Activated T-helper 1 cell treated with Interleukin-2 at 50 U/mL for 16 hours (primary cell): ENCODE measurements at places on chromosomes 3 and 15.

GRCh38 chr3:40679290-40679689, 154.5 kb downstream of the ZNF621 start:
- no peak for DNase-seq

GRCh38 chr15:45729141-45729540, 94.3 kb downstream of the SQOR start:
- DNase-seq = no peak

DNA sequence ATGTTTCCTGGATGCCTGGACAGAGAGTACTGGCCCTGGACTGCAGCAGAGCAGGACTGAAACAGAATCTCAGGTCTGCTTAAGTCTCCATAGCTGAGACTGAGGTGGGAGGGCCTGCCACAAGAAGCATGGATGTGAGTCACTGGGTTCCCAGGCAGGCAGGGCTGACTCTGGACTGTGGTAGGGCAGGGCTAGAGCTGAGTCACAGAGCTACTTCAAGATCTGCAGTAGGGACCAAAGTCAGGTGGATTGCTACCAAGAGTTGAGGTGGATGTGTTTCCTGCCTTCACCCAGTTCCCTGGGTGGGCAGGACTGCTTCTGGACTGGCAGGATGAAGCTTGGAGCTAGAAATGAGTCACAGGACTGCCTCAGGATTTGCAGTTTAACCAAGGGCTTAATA, 282.9 kb downstream of the AGBL1 start:
- DNase-seq = no peak

DNA sequence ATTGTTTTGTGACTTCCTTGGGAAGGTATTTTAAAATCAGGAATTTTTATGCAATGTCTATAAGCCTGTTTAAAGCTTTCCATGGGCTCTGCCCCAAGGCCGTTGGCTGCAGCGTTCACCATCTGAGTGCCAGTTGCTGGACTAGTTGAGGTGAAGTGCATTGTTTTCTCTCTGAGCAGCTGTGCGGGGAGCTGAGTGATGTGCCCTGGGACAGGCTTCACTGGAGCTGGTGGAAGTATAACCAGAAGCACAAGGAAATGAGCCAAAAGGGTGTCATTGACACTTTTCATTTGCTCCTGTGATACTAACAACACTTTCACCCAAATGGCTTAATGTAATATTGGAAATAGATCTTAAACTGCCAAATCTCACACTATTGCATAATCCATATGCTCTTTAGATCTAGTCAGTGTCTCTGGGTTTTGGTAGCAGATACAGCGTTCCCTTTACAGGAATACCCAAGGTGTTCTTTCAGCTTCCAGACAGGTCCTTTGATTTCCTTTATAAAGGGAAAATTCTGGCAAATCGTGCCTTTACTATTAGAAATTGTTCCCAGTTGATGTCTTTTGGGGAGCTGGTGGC, 29.2 kb downstream of the APH1B start:
- no peak for DNase-seq

DNA sequence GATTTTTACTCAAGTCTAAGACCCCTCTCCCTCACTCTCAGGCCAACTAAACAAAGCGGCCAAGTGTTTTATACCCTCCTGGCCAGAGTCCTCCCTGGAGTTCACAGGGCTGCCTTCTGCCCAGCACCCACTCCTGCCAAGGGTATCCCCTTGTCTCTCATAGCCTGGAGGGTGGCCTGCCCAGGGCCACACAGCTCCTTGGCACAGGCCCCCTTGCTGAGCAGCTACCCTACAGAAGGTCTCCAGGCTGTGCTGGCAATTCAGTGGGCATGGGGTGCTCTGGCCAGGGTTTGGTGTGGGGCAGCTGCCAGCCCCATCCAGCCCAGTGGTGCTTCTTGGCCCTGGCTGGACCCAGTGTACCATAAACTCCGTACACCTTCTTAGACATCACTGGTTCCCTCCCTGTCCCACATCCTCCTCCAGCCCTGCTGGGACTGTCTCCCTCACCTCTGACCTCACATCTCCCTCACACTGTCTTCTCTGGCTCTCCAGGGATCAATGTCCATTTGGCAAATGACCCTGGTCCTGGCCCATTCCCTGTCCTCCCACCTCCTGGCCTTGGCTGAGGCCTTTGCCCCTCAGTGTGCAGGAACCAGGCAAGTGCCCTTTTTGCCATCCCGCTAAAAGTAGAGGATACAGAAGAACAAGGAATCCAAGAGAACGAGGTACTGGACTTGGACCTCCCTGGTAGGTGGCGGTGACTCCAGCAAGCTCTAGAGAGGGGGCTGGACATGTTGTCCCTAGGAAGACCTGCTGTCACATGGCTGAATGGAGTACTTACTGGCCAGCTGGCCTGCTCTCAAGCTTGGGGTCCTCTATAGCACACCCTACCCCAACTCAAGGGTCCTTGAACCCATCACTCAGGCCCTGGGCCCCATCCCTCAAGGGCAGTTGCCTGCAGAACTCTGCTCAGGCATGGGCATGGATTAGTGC, 50.0 kb upstream of the TRPM1 start:
- no peak for DNase-seq

- DNase-seq = no peak
These were observed 215.0 kb upstream of the LRIG1 start for GRCh38 chr3:66715806-66716205.
